Fibroblast of villous mesenchyme (primary cell): ENCODE measurements at places on chromosomes 12 and 14.

GRCh38 chr12:100857971-100858370, 63.4 kb downstream of the ANO4 start:
- DNase-seq: no peak

GRCh38 chr14:76564471-76565422, 188.8 kb downstream of the ESRRB start:
- no peak for DNase-seq

DNA sequence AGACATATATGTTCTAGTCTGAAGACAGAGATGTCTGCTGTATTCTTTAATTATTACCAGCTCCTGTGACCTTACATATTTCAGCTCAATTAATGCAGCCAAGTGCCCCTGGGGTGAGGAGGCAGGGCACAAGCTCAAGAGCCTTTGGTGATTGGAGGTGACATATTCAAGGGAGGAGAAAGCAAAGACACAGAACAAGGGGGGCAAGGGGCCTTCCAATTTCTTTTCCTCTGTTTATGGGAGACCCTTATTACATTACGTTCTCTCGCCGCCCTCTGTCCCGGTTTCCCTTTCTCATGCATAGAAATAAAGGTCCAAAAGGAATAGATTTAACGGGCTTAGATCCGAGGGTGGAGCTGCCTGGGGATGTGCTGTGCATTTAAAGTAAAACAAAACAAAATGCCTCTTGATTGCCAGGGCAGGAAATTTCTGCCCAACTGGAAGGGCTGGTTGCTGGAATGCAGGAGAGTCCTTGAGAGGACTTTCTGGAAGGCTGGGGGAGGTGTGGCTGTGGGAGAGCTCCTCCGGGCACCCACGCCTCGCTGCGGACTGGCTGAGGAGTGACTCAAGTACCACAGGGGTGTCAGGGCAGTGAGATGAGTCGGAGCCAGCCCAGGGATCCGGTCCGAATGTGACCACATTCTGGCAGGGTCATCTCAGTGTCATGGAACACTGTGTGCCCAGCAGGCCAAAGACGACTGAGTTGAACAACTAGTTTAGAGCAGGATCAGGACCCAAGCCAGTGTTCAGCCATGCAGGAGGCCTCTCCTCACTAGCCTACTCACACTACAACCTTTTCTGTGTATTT, 32.1 kb upstream of the GSG1 start:
- peak; percentile 68 for DNase-seq

- no peak for DNase-seq
Measured at GRCh38 chr12:2963154-2963759, 4.1 kb downstream of the TEAD4 start.

DNA sequence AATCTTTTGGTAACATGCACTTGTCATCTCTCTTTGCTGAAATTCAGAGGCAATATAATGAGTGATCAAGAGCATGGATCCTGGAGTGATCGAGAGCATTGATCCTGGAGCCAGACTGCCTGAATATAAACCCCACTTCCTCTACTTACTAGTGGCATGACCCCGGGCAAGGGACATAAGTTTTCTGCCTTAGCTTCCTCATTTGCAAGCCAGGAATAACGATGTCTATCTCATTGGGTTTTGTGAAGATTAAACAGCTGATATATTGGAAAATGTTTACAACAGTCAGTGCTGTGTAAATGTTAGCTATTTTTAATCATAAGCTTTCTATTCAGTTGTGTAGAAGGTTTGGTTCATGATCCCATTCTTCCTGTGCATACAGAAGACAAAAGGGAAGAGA, 2.4 kb upstream of the CSRNP2 start:
- DNase-seq: no peak

GRCh38 chr14:77046721-77047120, 18.2 kb upstream of the IRF2BPL start:
- DNase-seq: no peak

DNA sequence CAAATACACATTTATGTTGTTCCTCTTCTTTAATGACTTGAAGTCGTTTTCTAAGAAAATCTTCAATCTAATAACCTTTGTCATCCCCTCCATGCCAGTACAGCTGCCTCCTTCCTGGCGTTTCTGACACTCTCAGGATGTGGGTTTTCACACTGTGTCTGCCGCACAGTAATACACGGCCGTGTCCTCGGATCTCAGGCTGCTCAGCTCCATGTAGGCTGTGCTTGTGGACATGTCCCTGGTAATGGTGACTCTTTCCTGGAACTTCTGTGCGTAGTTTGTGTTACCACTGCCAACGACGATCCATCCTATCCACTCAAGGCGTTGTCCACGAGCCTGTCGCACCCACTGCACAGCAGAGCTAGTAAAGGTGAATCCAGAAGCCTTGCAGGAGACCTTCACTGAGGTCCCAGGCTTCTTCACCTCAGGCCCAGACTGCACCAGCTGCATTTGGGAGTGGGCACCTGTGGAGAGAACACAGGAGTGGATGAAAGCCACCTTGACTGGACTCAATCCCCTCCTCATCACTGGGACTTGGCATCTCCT, 1095.9 kb downstream of the TMEM121 start:
- no peak for DNase-seq

- no peak for DNase-seq
Measured at GRCh38 chr14:99598774-99599173, 5.2 kb downstream of the CCDC85C start.

- DNase-seq: peak; percentile 44
Measured at GRCh38 chr12:120944645-120945217, 33.6 kb upstream of the HNF1A start.

- DNase-seq: peak; percentile 56
Measured at GRCh38 chr12:46554460-46554859, 181.9 kb upstream of the SLC38A2 start.

- DNase-seq: no peak
Measured at GRCh38 chr12:50215033-50215432, 47.9 kb upstream of the CERS5 start.

DNA sequence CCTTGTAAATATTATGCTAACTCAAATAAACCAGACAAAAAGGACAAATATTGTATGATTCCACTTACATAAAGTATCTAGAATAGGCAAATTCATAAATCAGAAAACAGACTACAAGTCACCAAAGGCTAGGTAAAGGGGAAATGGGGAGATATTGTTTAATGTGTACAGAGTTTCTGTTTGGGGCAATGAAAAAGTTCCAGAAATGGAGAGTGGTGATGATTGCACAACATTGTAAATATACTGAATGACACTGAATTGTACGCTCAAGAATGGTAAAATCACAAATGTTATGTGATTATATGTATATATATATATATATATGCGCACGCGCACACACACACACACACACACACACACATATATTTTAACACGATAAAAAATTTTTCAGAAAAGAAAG, 182.5 kb downstream of the SLC2A13 start:
- no peak for DNase-seq
